Astrocyte of the spinal cord (primary cell): ENCODE measurements at places on chromosomes 6 and 20.
A peak's percentile ranks its signal among the peaks of the same experiment; 100 is the strongest.

- no peak for DNase-seq
Measured at GRCh38 chr6:164845773-164846172, 463.6 kb downstream of the C6orf118 start.

- DNase-seq: no peak
Measured at GRCh38 chr6:49052901-49053300, 410.2 kb downstream of the MMUT start.

DNA sequence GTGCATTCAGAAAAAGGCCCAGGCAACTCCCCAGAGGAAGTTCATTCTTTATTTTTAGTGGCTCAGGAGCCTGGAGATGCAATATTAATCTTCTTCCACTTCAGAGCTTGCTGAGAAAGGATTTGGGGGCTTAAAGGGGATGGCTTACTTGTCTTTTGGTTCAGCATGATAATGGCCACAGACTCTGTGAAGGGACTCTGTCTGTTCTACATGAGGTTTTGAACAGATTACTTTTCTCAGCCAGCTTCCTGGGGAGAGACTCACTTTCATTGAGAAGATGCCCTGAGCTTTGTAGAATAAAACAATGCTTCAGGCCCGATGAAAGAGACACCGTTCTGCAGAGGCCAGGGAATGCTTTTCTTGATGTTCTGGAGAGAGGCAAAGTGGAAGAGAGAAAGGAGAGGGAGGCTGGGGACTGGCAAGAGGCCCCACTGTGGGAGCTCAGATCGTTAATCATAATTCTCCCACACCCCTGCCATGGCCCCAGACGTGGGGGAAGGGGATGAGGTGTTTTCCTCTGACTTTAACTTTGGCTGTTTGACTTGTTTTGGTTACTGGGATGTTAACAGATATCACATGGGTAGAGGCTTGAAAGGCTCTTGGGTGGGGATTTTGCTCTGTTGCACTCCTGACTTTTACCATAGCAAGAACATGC, 19.1 kb downstream of the SCP2D1 start:
- DNase-seq: no peak

DNA sequence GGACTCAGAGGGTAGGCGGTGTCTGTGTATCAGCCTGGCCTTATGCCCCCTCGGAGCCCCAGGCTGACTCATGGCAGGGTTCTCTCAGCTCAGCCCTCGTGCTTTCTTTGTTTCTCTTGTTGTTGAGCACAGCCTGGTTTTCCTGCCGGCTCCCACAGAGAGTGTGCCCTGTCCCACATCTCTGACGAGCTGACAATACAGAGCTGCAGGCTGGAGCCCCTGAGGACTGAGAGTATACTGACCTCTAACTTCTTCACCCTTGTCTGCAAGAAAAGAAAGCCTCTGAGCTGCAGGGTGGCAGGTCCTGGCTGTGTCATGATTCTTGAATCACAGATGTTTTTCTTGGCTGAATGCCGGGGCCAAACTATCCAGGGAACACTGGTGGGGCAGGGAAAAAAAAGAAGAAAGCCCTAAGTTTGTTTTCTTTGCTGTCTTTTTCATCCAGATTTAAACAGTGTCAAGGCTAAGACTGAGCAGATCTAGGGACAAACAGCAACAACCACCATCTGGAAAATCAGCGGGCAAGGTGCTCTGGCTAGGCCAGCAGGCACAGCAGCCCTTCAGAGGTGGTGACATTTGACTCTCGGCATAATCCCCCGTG, 63.3 kb upstream of the ZNF133 start:
- DNase-seq: peak; percentile 71

- DNase-seq: no peak
Measured at GRCh38 chr6:93684339-93684738, 265.0 kb upstream of the EPHA7 start.

DNA sequence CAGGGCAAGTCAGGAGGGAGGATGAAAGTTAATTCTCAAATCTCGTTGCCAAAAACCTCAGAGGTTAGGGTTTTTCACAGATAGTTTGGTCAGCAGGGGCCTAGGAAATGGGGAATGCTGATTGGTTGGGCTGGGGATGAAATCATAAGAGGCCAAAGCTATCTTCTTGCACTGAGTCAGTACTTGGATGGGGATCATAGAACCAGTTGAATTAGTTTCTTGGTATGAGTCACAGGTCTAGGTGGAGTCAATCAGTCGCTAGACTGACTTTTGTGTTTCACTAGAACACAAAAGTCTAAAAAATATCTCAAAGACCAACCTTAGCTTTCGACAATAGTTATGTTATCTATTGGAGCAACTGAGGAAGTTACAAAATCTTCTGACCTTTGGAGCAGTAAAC, 368.5 kb downstream of the TBC1D32 start:
- peak; percentile 19 for DNase-seq

DNA sequence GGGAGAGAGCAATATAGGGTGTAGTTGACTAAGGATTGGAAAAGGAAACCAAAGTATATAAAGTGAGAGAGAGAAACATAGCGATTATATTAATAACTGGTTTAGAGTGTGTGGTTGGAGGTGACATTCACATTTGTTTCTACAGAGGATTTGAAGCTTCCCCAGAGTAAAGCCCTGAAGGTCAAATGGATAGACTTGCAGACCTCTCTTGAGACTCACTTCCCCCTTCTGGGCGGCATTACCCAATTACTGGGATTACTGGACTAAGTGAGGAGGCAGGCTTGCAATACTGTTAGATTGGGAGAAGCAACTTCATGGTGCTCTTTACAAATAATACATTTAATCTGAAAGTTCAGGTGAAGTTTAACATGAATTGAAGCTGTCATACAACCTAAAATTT, 10.7 kb downstream of the FIG4 start:
- no peak for DNase-seq

DNA sequence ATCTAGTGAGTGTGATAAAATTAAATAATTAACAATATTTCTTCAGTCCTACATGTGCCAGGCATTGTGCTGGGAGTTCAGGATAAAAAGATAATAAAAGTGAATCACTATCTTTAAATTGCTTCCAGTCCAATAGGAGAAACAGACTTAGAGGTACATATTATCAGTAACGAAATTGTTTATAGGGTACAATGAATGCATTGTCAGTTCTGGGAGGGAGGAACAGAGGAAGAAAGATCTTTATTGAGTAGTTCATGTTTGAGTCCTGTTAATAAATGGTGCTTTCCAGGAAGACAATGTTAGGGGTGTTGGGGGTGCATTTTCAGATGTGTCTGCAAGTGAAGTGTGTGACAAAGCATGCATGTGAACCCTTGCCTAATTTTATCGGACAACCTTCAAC, 183.1 kb downstream of the OGFRL1 start:
- DNase-seq: no peak

DNA sequence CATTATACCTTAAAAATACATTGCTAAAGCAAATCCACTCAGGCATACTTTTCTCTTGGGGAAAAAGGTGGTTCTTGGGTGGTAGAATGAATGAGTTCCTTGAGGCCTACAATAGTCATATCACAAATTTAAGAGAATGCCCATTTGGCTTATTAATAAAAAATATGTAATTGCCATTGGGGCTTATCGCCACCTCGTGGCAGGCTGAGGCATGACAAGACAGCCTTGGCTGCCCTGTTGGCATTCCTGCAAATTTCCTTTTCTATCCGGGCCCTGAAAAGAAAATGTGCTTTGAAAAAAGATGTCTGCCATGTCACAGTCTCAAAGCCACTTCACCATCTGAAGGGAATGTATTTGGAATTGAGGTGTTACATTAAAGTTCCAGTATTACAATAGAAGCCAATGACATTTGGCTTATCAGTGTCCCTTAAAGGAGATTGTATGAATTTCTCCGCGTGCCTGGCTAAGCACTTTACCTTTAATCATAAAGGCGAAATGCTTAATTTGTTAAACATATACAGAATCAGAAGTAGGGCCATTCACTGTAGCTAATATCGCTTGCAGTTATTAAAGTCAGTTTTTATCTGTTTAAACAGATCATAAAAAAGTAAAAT, 188.3 kb upstream of the ZFP64 start:
- DNase-seq: peak; percentile 3

DNA sequence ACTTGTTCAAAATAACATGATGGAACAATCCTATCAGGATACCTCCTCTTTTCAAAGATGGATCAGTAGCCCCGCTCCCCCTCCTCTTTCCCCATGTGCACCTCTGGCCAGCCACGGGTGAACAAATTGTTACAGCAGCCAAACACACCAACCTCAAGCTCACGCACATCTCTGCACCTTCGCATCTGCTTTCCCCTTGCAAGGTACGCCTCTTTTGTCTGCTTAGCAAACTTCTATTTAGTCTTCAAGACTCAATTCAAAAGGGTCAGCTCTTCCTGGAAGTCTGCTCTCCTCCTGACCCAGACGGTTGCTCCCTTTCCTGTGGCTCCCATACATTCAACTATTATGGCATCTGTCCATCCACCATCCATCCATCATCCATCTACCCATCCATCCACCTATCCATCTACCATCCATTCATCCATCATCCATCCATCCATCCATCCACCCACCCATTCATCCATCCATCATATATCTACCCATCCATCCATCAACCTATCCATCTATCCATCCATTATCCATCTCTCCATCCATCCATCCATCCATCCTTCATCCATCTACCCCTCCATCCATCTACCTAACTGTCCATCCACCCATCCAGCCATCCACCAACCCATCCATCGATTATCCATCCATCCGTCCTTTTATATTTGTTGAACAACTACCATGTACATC, 36.3 kb upstream of the CDH22 start:
- no peak for DNase-seq

DNA sequence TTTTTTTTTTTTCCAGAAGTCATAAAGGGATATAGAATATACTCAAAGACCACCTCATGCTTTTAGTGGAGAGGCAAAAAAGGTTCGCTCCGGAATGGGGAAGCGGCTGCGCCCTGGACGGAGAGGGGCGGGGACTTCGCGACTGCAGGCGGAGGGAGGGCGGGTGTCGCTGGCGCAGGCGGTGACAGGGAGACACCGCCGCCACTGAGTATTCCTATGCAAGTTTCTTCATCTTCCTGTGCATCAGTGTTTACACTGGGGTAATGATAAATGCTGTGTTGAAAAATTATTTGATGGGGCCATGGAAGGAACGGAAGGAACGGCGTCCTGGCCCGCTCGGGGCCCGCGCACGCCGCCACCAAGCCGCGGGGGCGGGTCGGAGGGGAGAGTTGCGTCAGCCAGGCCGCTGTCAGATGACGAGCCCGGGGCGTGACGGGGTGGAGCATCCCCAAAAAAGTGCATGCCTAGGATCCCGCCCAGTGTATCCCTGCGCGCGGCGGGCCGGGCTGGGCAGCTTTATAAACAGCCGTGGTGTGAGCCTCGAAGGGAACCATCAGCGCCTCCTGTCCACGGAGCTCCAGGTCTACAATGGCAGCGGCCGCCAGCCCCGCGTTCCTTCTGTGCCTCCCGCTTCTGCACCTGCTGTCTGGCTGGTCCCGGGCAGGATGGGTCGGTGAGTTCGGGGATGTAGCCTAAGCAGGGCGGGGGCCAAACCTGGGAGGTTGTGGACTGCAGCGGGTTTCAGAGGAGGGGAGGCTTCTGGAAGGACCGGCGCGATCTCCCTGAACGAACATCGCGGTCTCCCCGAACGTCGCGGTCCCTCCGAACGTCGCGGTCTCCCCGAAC, at the start of gene ULBP1:
TSS of gene ULBP1 (plus strand) at position 482 of the 846 bp plus-strand sequence. CDS start at position 589, 107 bp downstream.
- peak; percentile 88 for DNase-seq

DNA sequence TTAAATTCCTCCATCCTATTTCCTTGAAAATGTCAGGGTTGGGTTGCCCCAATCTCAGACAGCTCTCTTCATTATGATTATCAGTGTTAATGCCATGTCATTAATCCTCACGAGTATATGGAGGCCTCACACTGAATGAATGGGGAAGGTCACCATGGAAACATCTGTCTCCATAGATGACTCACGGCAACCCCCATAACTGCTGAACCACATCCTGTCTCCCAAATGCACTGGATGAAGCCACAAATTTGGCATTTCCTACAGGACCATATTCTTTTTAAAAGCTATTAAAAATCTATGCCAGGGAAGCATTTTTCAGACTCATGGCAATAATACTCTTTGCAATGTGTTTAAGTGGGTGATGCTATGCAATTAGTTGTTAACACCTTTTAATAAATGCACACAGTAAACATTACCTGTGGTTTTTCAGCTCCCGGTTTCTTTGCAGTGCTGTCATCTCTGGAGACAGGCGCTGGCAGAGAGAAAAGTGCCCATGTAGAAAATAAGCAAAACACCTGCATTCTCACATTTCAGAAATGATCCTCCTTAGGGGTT, 80.1 kb upstream of the PTPRK start:
- peak; percentile 94 for DNase-seq

DNA sequence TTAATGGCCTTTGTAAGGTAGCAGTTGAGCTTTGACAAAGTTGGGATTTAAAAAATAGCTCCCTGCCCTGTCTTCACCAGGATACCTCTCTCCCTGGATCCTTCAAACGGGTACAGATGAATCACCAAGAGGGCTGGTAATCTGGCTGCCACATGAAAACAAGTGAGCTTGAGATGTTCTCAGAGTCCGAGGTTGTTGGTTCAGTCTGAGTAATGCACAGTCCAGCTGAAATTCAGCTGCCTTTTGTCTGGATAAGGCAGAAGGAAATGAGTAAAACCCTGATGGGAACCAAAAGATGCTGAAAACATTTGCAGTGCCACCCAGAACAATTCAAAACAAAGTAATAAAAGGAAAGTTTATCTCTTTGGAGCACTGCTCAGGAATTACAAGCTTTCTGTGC, 86.8 kb downstream of the GJA1 start:
- DNase-seq: peak; percentile 97

GRCh38 chr20:52895701-52896100, 76.5 kb upstream of the TSHZ2 start:
- DNase-seq: no peak

DNA sequence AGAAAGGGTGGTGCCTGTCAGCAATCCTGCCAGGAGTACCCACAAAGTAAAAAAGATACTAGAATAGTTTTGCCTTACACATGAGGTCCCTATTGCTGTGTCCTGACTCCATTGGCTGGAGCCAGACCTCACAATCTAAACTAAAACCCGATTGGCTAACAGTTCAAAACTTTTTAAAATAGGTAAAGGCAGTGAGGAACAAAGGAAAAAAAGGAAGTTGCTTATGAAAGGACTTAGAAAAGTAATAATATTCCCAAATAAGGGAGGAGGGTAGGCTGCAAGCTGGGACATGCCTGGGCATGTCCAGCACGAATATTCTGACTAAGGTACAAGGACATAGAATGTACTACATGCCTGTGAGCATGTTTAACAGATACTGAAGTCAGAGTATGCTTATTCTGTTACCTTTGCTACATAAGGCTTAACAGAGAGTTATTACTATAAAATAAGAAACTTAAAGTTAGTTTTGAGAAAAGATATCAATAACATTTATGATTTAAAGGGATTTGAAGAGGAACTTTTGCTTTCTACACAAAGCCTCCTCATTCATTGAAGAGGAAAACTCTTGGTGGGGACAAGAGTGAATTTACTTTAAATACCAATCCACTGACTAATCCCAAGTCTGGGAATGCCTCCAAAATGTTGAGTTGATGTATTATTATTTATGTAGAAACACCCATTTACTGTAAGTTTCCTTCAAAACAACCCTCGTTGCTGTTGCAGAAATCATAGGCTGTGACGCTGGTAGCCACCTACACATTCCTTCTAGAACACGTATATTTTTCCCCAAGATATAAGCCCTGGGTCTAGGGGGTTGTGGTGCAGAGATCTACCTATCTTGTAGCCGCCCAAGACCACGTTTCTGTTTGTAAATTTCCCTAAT, 8.2 kb upstream of the MTHFD1L start:
- DNase-seq: peak; percentile 99

GRCh38 chr6:69863766-69864165, 2.6 kb upstream of the COL19A1 start:
- DNase-seq: no peak
